Progenitor cell of endocrine pancreas (in vitro differentiated cells): ENCODE measurements at places on chromosomes 2 and 18. TPM values are rescaled to one million over a fixed set of nuclear protein-coding genes. Genes with fewer than 3 reads are reported as not detected.

GRCh38 chr2:126638746-126639145 lies 17.2 kb upstream of the GYPC start:
- no peaks in the 10 kb centered on the region for H3K4me1 ChIP-seq
- DNase-seq: no peak
- H3K36me3 ChIP-seq: no peaks in the 10 kb centered on the region

DNA sequence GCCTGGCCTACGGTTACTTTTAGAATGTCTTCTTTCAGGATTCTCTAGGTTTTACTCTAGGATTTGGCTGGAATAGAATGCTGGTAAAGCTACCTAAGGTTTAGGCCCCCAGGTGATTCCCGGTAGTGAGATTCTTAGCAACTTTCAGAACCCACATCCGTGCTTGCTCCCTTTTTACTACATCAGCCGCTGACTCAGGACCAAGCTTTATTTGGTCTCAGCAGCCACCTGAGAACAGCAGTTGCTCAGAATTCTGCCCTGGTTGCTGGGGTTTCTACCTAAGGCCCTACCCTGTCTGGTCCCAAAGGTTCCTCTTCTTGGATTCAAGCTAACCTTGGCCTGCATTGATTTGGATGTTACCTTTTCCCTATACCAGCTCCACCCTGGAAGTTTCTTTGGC lies 36.1 kb upstream of the NDUFV2 start:
- H3K27me3 ChIP-seq: peaks cover 4% of the 10 kb centered on the region
- no peak for DNase-seq
- H3K4me1 ChIP-seq: no peaks in the 10 kb centered on the region

DNA sequence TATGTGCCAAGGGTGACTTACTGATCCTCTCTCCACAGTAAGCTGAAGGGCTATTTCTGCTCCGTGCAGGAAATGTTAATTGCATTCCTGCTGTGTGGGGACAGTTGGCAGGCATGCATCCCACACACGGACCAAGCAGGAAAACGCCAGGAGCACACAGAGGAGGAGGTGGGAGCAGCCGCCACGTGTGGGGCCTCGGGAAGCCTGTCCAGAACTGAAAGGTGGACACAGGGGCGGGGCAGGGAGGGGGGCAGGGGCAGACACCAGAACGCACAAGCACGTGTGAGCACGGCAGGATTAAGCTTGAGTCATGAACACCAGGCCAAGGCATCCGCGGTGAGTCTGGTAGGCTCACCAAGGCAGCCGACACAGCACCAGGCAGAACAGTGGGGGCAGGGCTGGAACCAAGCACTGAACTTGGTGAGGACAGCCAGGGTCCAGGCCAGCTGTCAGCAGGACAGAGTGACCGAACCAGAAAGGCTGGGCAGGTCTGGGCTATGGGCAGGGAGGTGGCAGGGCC lies 177.1 kb downstream of the EIPR1 start:
- peaks cover 2% of the 10 kb centered on the region for H3K4me1 ChIP-seq
- DNase-seq: no peak
- peaks cover 12% of the 10 kb centered on the region for H3K36me3 ChIP-seq
- no peaks in the 10 kb centered on the region for H3K27me3 ChIP-seq
- no peak overlapping the region for H3K4me3 ChIP-seq
- H3K27ac ChIP-seq: no peak overlapping the region

The RAD51AP2 gene
- 0.07 and 0.13 TPM in 2 replicates for total RNA-seq

- no peak for DNase-seq
- no peaks in the 10 kb centered on the region for H3K36me3 ChIP-seq
- H3K27me3 ChIP-seq: no peaks in the 10 kb centered on the region
- peaks cover 8% of the 10 kb centered on the region for H3K4me1 ChIP-seq
- no peak overlapping the region for H3K4me3 ChIP-seq
These were observed 2.5 kb upstream of the MREG start for GRCh38 chr2:216015722-216016464.

DNA sequence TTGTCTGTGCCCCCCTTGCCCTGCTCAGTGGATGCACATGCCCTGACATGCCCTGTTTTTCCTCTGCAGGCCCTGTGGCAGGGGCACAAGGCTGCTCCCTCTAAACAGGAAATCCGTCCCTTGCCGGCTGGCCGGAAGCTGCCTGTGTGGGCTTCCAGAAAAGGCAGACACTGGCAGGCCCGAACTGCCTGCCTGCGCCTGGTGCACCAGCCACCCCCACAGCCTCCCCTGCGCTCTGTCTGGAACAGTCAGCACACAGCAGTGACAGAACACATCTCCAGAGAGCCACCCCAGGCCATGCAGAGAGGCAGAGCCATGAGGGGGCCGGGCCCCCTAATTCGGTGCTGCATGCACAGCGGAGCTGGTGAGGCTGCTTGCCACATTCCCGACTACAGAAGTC lies 33.5 kb downstream of the LOXHD1 start:
- H3K27ac ChIP-seq: no peak overlapping the region
- no peak for DNase-seq

DNA sequence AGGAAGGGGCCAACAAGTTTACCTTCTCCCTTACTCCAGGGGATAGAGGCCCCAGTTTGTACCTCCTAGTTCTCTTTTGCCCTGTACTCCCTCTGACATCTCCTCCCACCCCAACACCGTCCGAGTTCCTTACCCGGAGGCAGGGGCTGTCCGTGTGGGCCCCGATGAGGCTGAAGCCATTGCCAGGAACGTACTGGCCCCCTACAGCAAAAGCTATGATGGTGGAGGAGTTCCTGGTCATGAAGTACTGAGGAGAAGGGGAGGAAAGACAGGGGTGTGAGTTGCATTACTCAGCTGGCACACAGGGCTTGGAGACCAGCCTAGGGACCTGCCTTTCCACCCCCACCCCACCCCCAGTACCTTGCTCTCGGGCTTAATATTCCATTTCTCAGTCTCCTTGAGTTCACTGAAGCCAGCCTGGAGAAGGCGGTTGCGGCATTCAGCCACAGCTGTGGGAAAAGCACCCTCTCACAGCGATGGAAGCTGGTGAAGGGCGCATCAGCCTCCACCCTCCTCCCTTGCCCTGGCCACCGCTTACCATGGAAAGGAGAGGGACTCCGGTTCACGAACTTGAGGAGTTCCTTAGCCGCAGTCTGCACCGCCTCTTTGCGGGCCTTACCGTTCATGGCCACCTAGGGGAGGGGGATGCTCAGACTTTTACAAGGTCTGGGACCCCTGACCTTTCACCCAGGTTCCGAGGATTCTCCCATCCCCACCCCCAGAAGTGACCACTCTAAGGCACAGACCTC lies 1.0 kb downstream of the DNPEP start:
- peaks cover 11% of the 10 kb centered on the region for H3K36me3 ChIP-seq
- no peak for DNase-seq
- H3K27ac ChIP-seq: peak overlapping the region; percentile 95

GRCh38 chr2:229417176-229417575 lies 146.1 kb upstream of the PID1 start:
- no peaks in the 10 kb centered on the region for H3K27me3 ChIP-seq
- H3K27ac ChIP-seq: no peak overlapping the region
- DNase-seq: no peak
- no peak overlapping the region for H3K4me3 ChIP-seq
- no peaks in the 10 kb centered on the region for H3K4me1 ChIP-seq

The IL1RN gene
- total RNA-seq: not detected in 2 replicates

GRCh38 chr2:26001743-26002351 lies 19.6 kb upstream of the KIF3C start:
- DNase-seq: no peak
- H3K27me3 ChIP-seq: peaks cover 14% of the 10 kb centered on the region
- H3K4me3 ChIP-seq: no peak overlapping the region
- no peak overlapping the region for H3K27ac ChIP-seq
- H3K4me1 ChIP-seq: peaks cover 2% of the 10 kb centered on the region

DNA sequence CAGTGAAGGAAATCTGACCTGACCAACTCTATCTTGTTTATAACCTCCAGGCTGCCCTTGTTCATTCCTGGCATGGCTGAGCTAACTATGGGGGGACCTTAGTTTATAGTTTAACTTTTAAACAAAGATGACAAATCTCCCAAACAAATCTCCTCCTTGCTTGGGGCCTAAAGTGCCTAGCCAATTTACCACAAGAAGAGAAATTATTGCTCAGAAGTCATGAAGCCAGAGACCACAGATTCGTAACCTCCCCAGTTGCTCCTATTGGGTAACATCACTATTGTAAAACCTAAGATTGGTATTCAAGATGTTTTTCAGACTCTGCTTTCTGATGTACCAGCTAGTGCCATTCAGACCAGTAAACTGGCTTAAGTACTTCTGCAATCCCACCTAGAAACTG lies 649.4 kb upstream of the SLC8A1 start:
- peaks cover 6% of the 10 kb centered on the region for H3K4me1 ChIP-seq
- H3K27me3 ChIP-seq: no peaks in the 10 kb centered on the region
- no peak overlapping the region for H3K27ac ChIP-seq
- H3K4me3 ChIP-seq: no peak overlapping the region
- DNase-seq: no peak

The THUMPD2 gene
- 16.5 and 18.7 TPM in 2 replicates for total RNA-seq

The DIPK1C gene
- total RNA-seq: not detected in 2 replicates

The COPS7B gene
- total RNA-seq: 55.1 and 58.4 TPM in 2 replicates

- DNase-seq: no peak
- no peak overlapping the region for H3K27ac ChIP-seq
- no peaks in the 10 kb centered on the region for H3K27me3 ChIP-seq
- no peaks in the 10 kb centered on the region for H3K4me1 ChIP-seq
These were observed 17.1 kb upstream of the CNNM3 start for GRCh38 chr2:96798733-96799622.

DNA sequence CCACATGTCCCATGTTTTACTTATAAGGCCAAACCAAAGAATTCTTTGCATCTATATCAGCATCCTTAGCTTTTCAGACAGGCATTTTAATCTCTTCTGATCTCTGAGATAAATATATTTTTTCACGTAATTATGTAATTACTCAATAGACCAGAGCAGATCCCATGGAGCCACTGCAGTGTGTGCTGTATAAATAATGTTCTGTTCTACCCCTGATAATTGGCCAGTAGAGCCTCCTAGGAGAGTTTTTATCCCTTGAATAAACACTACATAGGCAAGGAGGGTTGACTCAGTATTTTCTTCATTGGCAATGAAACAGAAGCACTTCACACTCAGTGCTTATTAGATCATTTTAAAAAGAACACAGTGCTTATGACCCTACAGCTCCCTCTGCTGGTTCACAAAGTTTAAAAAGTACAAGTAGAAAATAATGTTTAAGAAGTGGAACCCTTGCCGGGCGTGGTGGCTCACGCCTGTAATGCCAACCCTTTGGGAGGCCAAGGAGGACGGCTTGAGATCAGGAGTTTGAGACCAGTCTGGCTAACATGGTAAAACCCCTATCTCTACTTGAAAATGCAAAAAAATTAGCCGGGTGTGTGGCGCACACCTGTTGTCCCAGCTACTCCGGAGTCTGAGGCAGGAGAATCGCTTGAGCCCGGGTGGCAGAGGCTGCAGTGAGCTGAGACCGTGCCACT lies 91.9 kb downstream of the PPP1R1C start:
- H3K4me3 ChIP-seq: no peak overlapping the region
- no peak for DNase-seq
- no peaks in the 10 kb centered on the region for H3K27me3 ChIP-seq
- no peaks in the 10 kb centered on the region for H3K4me1 ChIP-seq
- H3K27ac ChIP-seq: no peak overlapping the region
- H3K36me3 ChIP-seq: no peaks in the 10 kb centered on the region

DNA sequence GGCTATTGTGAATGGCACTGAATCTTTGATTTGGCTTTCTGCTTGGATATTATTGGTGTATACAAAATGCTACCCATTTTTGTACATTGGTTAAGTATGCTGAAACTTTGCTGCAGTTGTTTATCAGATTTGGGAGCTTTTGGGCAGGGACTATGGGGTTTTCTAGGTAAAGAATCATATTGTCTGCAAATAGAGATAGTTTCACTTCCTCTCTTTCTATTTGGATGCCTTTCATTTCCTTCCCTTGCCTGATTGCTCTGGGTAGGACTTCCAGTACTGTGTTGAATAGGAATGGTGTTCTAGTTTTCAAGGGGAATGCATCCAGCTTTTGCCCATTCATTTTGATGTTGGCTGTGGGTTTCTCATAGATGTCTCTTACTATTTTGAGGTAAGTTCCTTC lies 489.1 kb upstream of the LRATD1 start:
- H3K36me3 ChIP-seq: no peaks in the 10 kb centered on the region
- H3K27me3 ChIP-seq: no peaks in the 10 kb centered on the region
- no peak for DNase-seq
- no peak overlapping the region for H3K27ac ChIP-seq

- peak overlapping the region; percentile 80 for H3K27ac ChIP-seq
- H3K4me1 ChIP-seq: peaks cover 26% of the 10 kb centered on the region
- H3K4me3 ChIP-seq: no peak overlapping the region
- DNase-seq: no peak
- H3K36me3 ChIP-seq: no peaks in the 10 kb centered on the region
- no peaks in the 10 kb centered on the region for H3K27me3 ChIP-seq
These were observed 165.0 kb upstream of the ZNF521 start for GRCh38 chr18:25516747-25517498.

GRCh38 chr2:108918156-108918874 lies 70.7 kb downstream of the EDAR start:
- peaks cover 7% of the 10 kb centered on the region for H3K27me3 ChIP-seq
- no peak for DNase-seq
- H3K27ac ChIP-seq: no peak overlapping the region
- no peak overlapping the region for H3K4me3 ChIP-seq
- no peaks in the 10 kb centered on the region for H3K36me3 ChIP-seq

GRCh38 chr2:160984426-160985077 lies 175.7 kb upstream of the TANK start:
- H3K4me1 ChIP-seq: peaks cover 2% of the 10 kb centered on the region
- DNase-seq: no peak
- no peak overlapping the region for H3K4me3 ChIP-seq
- H3K27me3 ChIP-seq: no peaks in the 10 kb centered on the region
- no peak overlapping the region for H3K27ac ChIP-seq
- no peaks in the 10 kb centered on the region for H3K36me3 ChIP-seq

DNA sequence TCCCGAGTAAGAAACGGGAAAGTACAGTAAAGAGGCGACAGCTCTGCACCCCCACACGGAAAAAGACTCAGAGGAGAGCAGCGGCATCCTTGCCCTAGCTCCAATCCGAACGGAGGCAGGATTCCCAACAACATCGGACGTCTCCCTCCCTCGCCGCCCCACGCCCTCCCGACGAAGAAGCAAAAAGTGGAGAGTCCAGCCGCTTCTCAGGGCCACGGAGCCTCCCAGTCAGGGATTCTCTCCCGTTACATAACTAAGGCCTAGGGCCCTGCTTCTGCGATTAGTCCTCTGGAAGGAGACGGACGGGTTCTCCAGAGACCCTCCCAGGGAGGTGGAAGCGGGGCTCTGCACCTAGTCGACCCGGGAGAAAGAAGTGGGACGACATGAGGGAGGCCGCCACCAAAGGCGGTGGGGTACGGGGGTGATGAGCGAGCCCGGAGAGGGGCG lies 587 bp downstream of the SUMO1 start:
- H3K4me1 ChIP-seq: peaks cover 12% of the 10 kb centered on the region
- H3K4me3 ChIP-seq: peak overlapping the region; percentile 99
- H3K27ac ChIP-seq: peak overlapping the region; percentile 97
- no peaks in the 10 kb centered on the region for H3K27me3 ChIP-seq
- no peaks in the 10 kb centered on the region for H3K36me3 ChIP-seq
- peak; percentile 11 for DNase-seq

GRCh38 chr2:175439416-175439815 lies 257.9 kb upstream of the ATP5MC3 start:
- no peaks in the 10 kb centered on the region for H3K36me3 ChIP-seq
- peaks cover 15% of the 10 kb centered on the region for H3K27me3 ChIP-seq
- no peak for DNase-seq
